ENCODE measurements at places on chromosomes 13 and 19. TPM values are rescaled to one million over a fixed set of nuclear protein-coding genes. Genes with fewer than 3 reads are reported as not detected.

Gene CDX2
- 0.12 TPM for total RNA-seq

Gene UNC13A
- total RNA-seq: 0.31 TPM

Gene LPAR2
- total RNA-seq: 22.7 TPM

Gene LGI4
- total RNA-seq: 3.5 TPM

Gene ACP5
- 184 TPM for total RNA-seq

Gene PRTN3
- total RNA-seq: 23.3 TPM

Gene HIPK4
- total RNA-seq: not detected

Gene LPAR6
- total RNA-seq: 49.0 TPM

Gene GNG7
- total RNA-seq: 2.4 TPM

Gene PRODH2
- not detected for total RNA-seq

Measured in lung (tissue), 17 donors.